Activated CD4-positive, alpha-beta T cell treated with anti-CD3 and anti-CD28 coated beads, Interleukin-2, Interleukin-6, amounts not matched to agents 100 ng/mL and 50 ng/mL, durations not matched to agents 16 hours and 8 hours (primary cell): ENCODE measurements at places on chromosomes 2 and 18.

DNA sequence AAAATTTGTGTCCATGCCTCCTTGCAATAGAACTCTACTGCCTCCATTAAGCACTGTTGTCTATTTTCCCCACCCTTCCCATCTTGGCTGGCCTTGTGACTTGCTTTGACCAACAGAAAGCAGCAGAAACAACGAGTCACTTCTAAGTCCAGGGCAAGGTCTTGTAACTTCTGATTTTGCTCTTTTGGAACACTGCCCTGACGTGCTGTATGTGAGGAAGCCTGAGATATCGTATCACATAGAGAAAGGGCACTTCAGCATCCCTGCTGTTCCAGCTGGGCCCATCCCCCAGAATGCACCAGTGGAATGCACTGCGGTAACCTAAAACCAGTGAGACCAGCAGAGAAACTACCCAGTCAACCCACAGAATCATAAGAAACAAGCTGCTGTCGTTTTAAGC is 28.1 kb downstream of the NCKAP1 start:
- DNase-seq = no peak

GRCh38 chr2:124201713-124202112 is 176.6 kb downstream of the CNTNAP5 start:
- DNase-seq = no peak

DNA sequence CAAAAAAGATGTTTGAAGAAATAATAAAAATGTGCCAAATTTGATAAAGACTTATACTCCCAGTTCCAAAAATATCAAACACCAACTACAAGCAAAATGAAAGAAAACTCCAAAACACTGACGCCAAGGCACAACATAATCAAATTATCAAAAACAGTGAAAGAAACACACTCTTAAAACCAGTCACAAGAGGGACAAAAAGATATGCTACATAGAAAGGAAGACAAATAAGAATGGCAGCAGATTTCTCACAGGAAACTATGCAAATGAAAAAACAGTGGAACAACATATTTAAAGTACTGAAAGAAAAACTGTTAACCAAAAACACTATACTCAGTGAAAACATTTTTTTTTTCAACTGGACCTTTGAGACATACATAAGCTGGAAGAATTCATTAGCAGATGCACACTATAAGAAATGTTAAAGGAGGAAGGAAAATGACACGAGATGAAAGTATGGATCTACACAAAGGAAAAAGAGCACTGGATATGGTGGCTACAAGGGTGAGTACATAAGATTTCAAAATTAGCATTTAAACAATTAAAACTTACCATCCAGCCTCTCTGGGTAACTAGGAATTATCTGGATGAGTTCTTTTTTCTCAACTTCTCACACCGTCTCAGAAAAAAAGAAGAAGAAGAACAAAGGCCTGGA is 94.0 kb upstream of the ACVR1C start:
- DNase-seq = no peak

DNA sequence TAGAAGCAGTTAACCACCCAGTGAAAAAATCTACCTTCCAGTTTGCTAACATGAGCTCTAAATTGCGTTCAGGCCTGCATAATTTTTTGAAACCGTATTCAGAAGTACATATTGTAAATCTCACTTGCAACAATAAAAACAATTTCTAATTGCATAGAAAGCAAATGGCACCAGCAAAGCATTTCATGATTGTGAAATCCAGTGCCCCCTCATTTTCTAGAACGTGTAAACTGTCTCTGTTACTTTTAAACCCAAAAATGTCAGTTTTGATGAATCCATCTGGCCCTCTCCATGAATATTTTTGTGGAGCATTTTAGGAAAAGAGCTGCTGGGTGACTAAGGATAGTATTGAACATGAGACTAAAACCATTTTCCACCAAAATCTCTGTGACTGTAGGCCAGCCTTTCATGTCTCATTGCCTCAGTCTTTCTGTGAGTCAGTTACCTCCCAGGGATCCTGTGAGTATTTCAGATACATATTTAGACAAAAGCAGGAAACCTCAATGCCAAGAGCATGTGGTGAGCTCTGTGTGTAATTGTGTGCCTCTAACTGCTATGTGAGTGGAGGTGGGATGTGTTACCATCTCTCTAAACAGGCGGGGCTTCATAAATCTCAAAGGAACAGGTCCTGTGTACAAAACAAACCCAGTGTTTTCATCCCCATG is 477.8 kb upstream of the DCC start:
- no peak for DNase-seq

- DNase-seq = no peak
These were observed 323.2 kb downstream of the LRRTM1 start for GRCh38 chr2:79981316-79981715.

GRCh38 chr2:235206399-235206798 is 254.6 kb downstream of the SH3BP4 start:
- no peak for DNase-seq

GRCh38 chr2:168561991-168562390 is 105.9 kb downstream of the CERS6 start:
- DNase-seq = no peak

GRCh38 chr2:228657807-228658402 is 476.4 kb upstream of the SPHKAP start:
- peak; percentile 1 for DNase-seq

- DNase-seq = no peak
These were observed 29.4 kb upstream of the FN1 start for GRCh38 chr2:215465256-215465655.

DNA sequence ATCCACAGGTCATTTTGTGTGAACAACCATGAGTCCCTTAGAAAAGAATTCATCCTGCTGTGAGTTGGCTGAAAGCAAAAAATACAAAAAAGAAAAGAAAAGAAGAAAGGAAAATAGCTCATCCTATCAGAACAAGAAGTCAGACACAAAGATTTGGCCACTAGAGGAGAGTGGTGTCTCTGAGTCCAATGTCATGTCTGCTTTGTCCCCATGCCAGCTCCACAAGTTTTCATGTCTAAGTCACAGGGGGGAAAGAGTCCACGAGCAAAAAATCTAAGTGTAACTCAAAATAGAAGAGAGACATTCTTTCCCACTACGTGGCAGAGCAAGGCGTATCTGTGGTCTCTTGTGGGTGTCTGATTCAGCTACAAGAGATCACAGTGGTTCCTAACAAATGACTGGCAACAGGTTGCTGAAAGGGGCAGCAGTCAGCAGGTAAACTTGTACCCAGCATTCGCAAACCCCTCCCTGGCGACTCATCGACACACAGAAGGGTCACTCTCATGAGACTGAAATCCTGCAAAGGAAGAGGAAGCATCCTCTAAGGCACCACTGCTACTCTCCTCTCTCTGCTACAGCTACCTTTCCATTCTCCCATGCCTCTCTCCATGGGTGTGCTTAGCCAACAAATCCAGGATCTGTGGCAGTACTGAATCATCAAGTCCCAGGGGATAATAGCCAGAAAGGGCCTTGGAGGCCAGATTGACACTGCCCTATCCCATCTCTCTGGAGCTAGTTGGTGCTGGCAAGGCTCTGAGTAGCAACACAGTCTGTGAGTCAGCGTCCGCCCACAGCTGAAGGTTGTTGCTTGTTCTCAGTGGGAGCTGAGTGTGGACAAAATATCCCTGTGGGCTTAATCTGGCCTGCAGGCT is 123.0 kb upstream of the SLC39A10 start:
- peak; percentile 83 for DNase-seq

- DNase-seq = peak; percentile 69
These were observed 54.3 kb downstream of the CDK15 start for GRCh38 chr2:201860636-201861066.

DNA sequence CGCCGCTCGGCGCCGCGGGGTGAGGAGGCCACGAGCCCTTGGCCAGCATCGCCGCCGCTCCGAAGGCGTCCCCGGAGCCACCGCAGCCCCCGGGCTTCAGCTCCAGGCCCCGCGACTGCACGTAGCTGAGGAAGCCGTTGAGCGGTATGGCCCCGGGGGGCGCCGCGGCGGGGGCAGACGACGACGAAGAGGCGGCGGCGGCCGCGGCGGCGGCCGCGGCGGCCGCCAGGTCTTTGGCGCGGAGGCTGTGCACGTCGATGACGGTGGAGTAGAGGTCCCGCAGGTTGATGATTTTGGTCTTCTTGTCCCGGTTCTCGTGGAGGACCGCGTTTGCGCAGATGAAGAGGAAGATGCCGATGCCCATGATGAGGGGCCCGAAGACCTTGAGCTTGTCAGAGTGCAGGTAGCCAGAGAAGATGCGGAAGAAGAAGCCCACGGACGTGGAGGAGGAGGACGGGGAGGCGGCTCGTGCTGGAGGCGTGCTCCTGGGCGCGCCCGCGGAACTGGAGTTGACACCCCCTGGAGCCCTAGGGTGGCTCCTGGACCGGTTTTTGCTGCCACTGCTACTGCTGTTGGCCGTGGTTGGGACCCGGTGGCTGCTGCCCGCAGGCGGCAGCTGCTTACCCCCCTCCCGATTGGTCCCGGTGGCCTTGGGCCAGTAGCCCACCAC is 4.0 kb downstream of the TMEM200C start:
- DNase-seq = no peak

- DNase-seq = no peak
These were observed 3.4 kb downstream of the ZEB2 start for GRCh38 chr2:144516411-144516980.

- DNase-seq = no peak
These were observed 36.4 kb upstream of the GAREM2 start for GRCh38 chr2:26136451-26136850.

- no peak for DNase-seq
These were observed 5.2 kb downstream of the ERMN start for GRCh38 chr2:157320409-157320808.

DNA sequence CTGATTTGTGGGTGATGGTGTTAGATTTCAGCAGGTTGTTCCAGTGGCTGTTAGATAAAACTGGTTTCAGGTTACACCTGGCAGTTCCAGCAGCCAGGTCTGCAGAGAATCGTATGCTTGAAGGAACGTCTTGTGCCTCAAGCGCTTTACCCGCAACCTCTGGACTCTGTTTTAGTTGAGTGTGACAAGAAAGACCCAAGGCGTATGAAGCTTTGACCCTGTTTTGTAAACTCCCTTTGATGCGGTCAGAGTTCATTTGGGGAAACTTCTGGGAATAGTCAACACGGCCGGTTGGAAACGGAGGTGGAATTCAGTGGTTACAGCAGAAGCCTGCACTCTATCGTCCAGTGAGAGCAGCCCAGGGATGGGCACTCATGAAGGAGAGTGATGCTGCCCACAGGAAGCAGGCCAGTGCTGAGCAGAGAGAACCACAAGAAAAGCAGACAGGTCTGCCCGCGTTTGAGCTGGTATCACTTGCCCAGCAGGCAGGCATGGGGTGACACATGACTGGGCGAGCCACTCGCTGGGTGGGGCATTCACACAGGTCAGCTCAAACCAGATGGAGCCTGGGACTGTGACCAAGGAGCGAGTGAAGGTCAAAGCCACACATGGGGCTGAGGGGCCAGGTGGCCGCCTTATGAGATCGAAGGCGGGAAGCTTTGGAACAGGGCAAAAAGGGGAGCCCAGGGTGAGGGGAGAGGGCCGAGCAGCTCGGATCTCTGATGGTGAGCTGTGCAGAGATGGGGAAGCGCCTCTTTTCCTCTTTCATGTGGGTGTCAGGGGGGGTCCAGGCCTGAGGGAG is 99.6 kb upstream of the MBOAT2 start:
- DNase-seq = no peak

- DNase-seq = no peak
These were observed 26.9 kb downstream of the KLHL29 start for GRCh38 chr2:23411752-23412431.

GRCh38 chr18:2485983-2486382 is 85.3 kb downstream of the METTL4 start:
- no peak for DNase-seq

GRCh38 chr2:158586491-158586890 is 129.7 kb downstream of the PKP4 start:
- DNase-seq = no peak
